Left lobe of liver (tissue), 2 donors: ENCODE measurements at places on chromosomes 2 and 18. TPM values are rescaled to one million over a fixed set of nuclear protein-coding genes. Genes with fewer than 3 reads are reported as not detected.

DNA sequence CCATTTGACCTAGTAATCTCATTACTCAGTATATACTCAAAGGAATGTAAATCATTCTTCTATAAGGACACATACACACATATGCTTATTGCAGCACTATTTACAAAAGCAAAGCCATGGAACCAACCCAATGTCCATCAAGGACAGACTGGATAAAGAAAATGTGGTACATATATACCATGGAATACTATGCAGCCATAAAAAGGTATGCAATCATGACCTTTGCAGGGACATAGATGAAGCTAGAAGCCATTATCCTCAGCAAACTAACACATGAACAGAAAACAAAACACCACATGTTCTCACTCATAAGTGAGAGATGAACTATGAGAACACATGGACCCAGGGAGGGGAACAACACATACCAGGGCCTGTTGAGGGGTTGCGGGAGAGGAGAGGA, 214.5 kb downstream of the NBAS start:
- DNase-seq: no peak

- no peak for DNase-seq
Observed at GRCh38 chr2:220106065-220106464, 478.6 kb downstream of the SLC4A3 start.

- DNase-seq: peak; percentile 73
Observed at GRCh38 chr2:21424375-21424774, 300.6 kb downstream of the TDRD15 start.

DNA sequence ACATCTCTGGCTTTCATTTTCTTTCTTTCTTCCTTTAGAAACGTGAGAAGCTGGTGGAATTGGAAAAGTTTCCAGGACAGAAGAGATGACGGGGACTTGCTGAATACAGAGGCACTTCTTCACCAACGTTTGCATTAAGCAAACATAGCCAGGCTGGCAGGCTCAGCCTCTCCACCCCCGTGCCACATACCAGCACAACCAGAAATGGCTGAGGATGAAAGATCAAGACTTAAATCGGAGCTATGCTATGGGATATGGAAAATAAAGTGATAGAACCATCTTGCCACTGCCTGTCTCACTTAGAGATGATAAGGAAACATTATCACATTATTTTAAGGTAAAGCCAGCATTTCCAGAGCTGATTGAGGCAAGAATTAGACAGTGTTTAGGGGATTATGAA, 483.3 kb downstream of the BCL11A start:
- DNase-seq: no peak

GRCh38 chr2:145654746-145655145, 1134.8 kb upstream of the ZEB2 start:
- DNase-seq: no peak

GRCh38 chr18:6249170-6249569, 165.5 kb downstream of the L3MBTL4 start:
- no peak for DNase-seq

- DNase-seq: no peak
Observed at GRCh38 chr2:49686897-49687442, 532.7 kb upstream of the FSHR start.

DNA sequence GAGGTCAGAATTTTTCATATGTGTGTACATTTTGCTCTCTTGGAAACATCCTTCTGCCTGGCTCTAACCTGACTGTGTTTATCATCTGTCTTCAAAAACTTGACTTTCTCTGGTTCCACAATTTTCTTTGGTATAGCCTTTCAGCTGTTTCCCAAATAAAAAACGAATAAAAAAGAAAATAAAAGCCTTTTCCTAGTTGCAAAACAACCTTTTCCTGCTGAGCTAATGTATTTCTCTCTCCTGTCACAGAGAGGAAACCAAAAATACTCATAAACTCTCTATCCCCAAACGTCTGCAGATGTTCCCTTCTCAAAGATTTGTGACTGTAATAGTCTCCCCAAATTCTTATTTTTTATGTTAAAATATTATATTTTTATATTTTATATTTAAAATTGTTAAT, 505.3 kb upstream of the SLC39A10 start:
- no peak for DNase-seq

GRCh38 chr2:112887964-112888749, 22.8 kb upstream of the IL37 start:
- DNase-seq: no peak

DNA sequence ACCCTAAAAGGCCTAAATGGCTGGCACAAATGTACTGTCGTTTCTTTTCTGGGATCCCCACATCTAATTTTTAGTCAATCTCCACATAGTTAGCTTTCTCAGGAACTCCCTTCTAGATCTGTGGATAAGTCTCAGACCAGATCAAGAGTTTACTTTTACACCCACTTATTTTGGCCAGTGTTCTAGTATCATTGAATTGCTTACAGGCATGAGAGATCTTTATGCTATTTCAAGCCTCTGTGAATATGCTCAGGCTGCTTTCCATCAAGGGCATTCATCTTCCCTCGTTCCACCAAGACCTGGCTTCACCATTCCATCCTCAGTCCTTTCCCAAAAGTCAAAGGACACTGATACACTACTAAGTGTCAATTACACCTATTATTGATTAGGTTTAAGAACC, 27.8 kb upstream of the SCN1A start:
- DNase-seq: no peak

- DNase-seq: no peak
Observed at GRCh38 chr2:240705204-240705791, 13.6 kb downstream of the AQP12A start.

GRCh38 chr18:39039813-39040212, 1474.2 kb upstream of the CELF4 start:
- DNase-seq: no peak

DNA sequence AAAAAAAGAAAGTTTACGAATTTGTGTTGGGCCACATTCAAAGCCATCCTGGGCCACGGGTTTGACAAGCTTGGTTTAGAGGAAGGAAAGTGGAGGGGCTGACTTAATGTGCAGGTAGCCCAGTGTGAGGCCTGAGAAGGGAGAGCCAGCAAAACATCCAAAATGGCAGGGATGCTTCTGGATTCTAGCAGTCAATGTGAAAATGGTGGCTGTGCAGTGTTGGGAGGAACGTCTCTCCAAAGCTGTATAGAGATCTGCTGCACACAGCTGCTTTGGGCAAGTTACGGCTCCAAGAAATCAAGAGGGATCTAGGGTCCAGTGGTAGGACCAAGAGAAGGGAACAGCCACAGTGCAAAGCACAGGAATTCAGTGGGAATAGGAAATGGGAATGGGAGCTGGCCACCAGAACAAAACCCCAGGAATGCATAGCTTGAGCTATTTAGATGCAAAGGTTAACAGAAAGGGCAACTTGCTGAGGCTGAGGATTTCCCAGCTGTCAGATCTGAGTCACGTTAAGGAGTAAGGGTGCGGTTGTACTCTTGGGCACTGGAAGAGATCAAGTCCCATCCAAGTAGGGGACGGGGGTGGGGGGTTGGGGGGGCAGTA, 70.6 kb downstream of the B3GNT2 start:
- DNase-seq: no peak

DNA sequence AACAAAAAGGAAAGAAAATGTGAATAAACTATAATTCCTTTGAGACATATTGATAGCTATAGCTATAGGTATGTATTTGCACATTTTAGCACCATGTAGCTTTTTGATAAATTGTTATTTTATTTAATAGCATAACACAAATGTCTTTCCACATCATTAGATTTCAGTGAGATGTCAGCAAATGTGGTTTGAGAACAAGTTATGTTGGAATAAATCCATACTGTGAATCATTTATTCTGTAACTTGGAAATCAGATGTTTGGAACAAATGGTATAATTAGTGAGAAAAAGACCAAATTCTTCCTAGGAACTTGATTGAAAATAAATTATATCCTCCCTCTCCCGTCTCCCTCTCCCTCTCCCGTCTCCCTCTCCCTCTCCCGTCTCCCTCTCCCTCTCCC, 62.8 kb downstream of the NABP1 start:
- no peak for DNase-seq

GRCh38 chr2:1140389-1141003, 189.8 kb downstream of the SNTG2 start:
- DNase-seq: no peak

DNA sequence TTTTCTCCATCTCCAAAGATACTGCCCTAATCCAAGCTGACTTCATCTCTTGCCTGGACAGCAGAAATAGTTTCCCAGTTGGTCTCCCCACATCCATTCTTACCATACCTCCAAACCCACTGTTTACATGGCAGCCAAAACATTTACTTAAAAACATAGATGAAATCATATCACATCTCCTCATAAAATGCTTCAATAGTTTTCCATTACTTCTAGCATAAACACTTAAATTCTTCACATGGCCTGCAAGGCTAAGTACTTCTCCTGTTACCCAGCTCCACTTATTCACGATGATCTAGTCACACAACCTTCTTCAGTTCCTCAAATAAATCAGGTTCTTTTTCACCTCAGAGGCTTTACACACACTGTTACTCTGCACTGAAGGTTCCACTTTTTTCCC, 185.8 kb upstream of the ACVR2A start:
- no peak for DNase-seq

- DNase-seq: no peak
Observed at GRCh38 chr2:17101596-17101995, 416.6 kb downstream of the RAD51AP2 start.

DNA sequence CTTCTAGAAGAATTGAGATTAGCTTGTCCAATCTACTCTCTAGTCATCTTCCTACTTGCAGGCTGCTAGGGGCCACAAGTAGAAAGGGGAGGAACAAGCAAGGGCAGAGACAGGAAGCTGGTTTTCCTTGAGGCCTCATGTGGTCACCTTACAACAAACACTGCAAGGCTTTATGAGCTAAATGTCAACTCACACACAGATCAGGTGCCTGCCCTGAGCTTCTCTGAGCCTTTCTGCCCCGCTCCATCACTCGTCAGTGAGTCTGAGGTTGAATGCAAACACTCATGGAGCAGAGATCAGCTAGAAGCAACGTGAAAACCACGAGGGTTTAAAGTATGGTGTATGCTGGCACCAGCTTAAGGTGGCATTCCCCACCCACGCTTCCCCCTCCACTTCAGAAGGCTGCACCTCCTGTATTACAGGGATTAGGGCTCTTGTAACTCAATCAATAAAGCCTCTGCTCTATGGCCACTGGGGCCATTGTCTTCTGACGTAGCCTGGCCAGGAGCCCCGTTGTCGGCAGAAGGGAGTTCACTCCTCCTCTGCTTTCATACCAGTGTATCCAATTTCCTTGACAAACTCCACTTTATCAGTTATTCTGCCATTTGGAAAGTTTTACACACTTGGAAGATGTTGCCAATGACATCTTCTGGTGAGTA, 5.4 kb upstream of the CRYGC start:
- DNase-seq: no peak

DNA sequence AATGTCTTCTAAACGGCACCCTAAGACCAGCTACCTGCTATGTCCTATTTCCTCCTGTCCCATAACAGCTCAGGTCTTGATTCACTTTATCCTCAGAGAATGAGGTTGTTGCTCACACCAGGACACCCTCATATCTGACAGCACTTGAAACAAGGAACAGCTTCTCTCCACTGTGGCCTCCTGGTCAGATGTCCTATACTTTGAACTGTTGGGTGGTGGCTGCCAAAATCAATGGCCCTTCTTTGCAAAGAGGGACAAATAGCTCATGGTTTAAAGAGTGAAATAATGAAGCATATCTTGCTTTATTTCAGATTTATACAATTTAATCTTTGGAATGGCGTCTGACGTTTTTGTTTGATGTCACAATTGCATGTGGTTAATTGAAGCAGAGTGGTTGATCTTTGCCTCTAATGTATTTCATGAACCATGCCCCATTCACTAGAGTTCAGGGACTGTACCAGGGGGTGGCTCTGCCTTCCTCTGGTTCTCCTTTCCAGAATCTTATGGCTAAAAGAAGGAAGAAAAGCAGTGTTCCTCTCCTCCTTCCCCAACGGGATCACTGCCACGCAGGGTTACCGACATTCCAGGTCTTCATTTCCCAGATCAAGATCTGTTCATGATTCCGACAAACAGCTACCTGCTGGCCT, 24.1 kb upstream of the ZCCHC2 start:
- DNase-seq: peak; percentile 79

DNA sequence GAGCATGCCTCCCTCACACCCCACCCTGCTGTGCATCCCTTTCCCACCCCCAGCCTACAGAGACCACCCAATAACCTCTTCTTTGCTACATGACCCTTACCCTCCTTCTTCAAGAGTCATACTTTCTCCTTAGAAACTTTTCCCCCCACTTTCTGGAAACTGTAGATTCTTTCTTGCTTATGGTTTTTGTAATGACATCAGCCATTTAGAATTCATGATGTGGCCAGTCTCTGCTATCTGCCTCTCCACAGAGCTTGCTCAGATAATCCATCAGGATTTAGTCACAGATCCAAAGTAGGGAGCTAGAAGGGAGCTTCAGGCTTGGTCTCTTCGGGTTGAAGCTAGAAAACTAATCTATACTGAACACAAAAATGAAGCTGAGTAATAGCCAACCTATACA, 36.5 kb downstream of the GALM start:
- no peak for DNase-seq

DNA sequence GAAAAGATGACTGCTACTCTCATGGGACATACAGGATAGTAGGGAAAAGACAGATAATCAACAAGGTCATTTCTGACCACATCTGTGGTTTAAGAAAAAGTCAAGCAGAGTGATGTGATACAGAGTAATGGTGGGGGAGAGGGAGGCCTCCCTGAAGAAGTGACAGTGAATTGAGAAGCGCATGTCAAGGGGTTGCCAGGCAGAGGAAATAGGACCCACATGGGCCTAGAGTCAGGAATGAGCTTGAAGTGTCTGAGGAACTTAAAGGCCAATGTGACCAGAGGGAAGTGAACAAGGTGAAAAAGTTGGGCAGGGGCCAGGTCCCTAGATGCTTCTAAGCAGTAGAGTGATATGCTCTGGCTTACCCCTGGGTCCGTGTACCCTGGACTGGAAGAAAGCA, 113.5 kb upstream of the PPP1CB start:
- DNase-seq: no peak

- DNase-seq: no peak
Observed at GRCh38 chr2:135451966-135452365, 79.1 kb downstream of the ZRANB3 start.

The MRO gene
- 12.0 TPM for total RNA-seq

The LYG1 gene
- 0.65 TPM for total RNA-seq

The ABCG8 gene
- 121 TPM for total RNA-seq

The ELOA2 gene
- total RNA-seq: not detected

The PECR gene
- total RNA-seq: 95.5 TPM

The CD207 gene
- total RNA-seq: not detected

The RBM45 gene
- 4.0 TPM for total RNA-seq

The CRYGD gene
- not detected for total RNA-seq

The GKN1 gene
- not detected for total RNA-seq

The ABCG5 gene
- 57.0 TPM for total RNA-seq

The ANO7 gene
- 1.3 TPM for total RNA-seq
